ENCODE measurements at places on chromosomes 3 and 15.

DNA sequence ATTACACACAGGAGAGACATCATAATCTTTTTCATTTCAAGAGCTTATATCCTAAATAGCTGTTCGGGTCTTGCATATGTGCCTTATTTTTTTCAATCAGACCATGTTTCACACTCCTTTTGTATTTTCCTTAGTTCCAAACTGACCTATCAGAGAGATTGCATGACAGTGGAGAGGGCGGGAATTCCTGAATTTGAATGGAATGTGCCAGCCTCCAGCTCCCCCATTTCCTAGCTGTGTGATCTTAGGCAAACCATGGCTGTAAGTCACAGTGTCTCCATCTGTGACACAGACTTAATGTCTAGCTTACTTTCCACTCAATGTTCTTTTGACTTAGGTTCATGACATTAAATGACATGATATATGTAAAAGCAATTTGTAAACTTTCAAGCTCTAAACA lies 62.0 kb upstream of the CSTA start:
- no peak for DNase-seq

- peak; percentile 46 for DNase-seq
Observed at GRCh38 chr3:100709842-100710260, 557 bp downstream of the TFG start.

DNA sequence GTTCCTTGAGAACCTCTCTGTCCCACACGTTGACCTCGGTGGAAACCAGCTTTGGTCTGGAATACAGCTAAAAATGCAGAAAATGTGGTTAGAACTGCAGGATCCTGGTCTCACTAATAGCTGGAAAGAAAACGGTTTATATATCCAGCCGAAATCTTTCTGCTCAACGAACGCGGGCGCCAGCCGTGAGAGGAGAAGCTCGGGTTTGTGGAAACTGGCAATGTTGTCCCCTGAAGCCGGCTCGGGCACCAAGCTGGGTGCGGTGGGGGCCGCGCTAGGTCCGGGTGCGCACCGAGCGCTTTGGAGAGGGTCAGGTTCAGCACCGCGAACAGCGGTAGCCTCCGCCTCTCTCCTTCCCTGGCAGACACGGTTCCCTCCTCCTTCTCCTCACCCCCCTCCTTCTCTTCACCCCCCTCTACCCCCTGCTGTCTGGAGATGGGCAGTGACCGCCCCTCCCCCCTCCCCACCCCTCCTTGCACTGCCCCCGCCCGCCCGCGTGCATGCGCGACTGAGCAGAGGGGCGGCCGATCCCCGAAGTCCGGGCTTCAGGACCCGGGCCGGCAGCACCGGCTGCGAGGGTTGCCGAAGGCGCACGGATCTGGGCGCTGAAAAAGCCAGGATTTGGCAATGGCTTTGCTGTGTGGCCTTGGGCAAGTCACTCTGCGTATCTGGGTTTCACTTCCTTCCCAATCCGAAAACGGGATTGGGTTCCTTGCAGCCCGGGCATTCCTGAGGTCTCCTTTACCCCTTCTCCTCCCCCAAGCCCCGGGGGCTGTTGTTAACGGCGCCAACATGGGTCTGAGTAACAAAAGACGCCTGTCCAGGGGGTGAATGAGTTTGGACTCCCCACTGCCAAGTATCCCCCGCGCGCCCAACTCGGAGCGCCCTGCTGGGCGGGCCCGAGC lies at the start of gene SKOR1:
Gene SKOR1 (plus strand): TSS at position 534 of the 905 bp plus-strand sequence. CDS start 94 bp downstream, at position 628.
- no peak for DNase-seq

- DNase-seq, result no peak
Observed at GRCh38 chr15:62779899-62780298, 262.6 kb upstream of the TPM1 start.

GRCh38 chr15:27623560-27624305 lies 475.4 kb downstream of the OCA2 start:
- no peak for DNase-seq

DNA sequence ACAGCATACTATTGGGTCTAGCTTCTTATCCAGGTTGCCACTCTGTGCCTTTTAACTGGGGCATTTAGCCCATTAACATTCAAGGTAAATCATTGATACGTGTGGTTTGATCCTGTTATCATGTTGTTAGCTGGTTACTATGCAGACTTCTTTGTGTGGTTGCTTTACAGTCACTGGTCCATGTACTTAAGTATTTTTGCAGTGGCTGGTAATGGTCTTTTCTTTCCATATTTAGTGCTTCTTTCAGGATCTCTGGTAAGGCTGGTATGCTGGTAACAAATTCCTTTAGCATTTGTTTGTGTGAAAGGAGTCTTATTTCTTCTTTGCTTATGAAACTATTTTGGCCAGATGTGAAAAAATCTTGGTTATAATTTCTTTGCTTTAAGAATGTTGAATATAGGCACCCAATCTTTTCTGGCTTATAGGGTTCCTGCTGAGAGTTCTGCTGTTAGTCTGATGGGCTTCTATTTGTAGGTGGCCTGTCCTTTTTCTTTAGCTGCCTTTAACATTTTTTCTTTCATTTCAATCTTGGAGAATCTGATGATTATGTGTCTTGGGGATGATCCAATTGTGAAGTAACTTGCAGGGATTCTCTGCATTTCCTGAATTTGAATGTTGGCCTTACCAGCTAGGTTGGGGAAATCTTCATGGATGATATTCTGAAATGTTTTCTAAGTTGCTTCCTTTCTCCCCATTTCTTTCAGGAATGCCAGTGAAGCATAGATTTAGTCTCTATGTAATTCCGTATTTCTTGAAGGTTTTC lies 39.3 kb downstream of the CCR1 start:
- no peak for DNase-seq

- no peak for DNase-seq
Observed at GRCh38 chr3:46080969-46081345, 53.7 kb upstream of the XCR1 start.

GRCh38 chr3:133887074-133887802 lies 8.4 kb downstream of the RAB6B start:
- no peak for DNase-seq

DNA sequence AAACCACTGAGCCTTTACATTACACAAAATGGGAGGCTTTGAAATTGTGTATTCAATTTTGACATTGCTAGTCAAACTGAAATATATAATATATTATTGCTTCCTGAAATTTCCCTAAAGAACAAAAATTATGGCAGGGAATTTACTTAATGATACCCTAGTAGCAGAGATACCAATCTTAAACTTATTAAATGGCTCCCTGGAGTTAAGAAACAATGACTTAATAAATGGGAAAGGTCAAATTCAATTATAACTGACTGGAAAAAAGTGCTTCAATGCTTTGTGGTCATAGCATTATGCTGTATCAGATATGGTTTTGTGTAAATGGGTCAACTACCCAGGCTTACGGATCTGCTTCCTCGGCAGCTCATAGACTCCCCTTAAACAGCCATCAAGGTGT lies 244.1 kb downstream of the CNTN3 start:
- no peak for DNase-seq

DNA sequence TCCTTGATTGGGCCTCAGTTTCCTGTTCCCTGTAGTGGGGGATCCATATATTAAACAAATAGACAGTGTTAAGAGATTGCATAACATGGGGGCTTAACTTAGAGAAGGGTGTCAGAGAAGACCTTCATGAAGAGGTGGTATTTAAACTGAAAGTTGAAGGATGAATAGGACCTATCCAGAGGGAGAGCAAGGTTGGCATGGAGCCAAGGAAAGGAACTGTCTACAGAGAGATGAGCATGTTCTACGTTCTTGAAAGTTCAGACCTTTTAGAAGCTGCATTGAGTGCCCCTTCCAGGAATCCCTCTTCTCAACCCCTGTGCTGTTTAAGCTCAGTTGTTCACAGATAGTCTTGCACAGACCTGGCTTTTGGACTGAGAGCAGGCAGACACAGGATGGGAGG lies 2.4 kb downstream of the HTD2 start:
- no peak for DNase-seq

DNA sequence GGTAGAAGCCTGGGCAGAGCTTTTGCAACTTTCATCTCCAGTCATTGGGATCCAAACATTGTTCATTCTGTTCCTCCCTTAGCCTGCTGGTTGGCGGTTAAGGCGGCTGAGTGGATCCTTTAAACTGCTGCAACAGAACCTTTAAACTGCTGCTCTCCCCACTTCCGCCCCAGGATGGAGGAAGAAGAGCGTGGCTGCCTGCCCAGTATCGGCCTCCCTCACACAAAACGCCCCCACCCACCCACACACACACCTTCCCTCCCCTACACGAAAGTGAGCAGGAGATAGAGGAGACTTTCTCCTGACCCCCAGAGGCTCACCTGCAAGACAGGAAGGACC lies 460 bp upstream of the ZMAT3 start:
- no peak for DNase-seq

- no peak for DNase-seq
Observed at GRCh38 chr3:168624892-168625448, 529.2 kb upstream of the GOLIM4 start.

- no peak for DNase-seq
Observed at GRCh38 chr3:179229177-179229576, 21.7 kb downstream of the KCNMB3 start.

- DNase-seq, result no peak
Observed at GRCh38 chr15:80977627-80978036, 12.0 kb downstream of the MESD start.

DNA sequence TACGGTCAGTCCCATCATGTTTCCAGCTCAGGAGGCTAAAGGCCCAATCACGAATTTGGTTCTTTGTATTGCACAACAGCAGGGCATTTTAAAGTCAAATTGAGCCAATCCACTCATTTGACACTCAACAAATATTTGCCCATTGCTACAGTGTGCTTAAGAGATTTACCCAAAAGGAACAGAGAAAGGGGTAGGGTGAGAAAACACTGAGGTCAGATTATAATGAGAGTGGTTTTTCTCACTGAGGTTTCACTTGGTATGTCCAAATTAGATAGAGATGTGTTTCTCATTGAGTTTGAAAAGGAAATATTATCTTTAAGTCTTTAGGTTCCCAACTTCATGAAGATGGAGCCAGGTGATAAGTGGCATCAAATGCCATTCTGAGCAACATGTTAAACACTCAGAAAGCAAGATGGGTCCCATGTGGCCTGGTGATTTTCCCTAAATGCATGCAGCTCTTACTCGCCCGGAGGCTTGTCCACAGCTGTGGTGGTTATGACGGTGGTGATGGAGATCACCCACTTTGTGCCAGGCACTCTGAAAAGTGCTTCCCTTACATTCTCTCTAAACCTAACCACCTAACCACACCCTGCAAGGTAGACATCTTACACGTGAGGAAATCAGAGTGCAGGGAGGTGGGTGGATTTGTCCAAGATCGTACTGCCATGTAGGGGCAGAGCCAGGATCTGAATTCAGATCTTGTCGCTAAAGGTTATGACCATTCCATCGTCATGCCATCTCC lies 31.2 kb upstream of the USP3 start:
- DNase-seq, result peak; percentile 74

DNA sequence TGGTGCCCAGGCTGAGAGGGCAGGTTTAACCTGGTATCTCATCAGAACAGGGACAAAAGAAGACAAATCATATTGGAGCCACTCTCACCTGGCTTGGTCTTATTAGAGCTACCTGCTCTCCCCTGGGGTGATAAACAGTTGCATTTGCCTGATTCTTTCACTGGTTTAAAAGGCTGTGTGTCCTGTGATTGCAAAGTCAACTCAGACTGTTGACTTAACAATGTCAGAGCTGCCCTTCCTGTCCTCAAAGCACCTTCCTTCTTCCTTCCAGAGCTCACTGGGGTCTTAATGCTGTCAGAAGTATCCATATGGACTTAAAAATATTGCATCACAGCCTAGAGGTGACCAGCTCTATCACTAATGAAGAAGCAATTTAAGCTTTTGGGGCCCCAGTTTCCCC lies 50.5 kb upstream of the MINAR1 start:
- no peak for DNase-seq

DNA sequence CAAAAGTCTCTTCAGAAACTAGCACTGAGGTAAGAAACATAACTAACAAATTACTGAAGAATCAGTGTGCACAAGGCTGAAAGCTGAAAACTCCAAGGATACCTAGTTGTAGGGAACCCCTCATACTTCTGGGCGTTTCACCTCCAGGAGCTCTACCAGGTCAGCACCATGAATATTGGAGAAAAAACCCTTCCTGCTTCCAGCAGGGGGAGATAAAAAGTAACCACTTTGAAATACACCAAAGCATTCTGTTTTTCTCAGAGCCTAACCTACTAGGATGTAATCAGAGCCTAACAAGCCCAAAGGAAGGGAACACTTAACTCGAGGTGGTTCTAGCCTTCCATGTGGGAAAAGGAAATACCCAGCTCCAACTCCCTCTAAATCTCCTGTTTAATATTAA lies 175.8 kb upstream of the MME start:
- no peak for DNase-seq

- DNase-seq, result no peak
Observed at GRCh38 chr3:126847061-126847460, 135.9 kb upstream of the PLXNA1 start.

- no peak for DNase-seq
Observed at GRCh38 chr15:44541282-44541958, 4.5 kb downstream of the EIF3J start.

DNA sequence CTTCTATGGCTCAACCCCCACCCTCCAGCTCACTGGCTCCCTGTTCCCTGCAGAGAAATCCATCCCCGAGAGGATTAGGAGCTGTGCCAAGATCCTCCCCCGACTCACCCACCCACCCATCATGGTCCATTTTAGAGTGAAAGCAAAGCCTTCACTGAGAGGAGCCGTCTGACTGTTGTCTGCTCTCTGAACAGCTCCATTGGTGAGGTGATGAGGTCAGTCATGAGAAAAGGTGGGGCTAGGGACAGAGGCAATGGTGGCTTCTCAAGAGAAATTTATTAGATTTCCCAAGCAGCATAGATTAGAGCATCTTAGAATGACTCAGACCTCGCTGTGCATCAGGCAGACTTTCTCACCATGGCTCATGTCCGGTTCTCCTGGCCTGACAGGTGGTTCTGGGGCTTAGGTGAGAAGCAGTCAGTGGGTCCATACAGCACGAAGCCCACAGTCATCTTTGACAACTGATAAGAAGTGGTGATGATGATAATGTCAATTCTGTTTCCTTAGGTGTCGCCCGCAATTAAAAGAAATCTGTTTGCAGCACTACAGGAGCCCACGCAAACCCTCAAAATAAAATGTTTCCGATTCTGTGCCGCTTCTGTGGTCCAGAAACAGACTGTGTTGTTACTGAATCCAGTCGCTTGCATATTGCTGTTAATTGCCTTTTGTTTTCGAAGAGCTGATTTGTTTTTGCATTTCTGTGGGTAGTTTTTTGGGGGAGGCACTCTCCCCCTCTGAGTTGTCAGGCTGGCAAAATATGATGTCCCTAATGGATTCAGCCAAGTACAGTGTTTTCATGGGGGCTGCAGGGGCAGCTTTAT lies 24.8 kb upstream of the RHO start:
- no peak for DNase-seq

- no peak for DNase-seq
Observed at GRCh38 chr15:91132079-91132478, 32.0 kb downstream of the SV2B start.

- DNase-seq, result no peak
Observed at GRCh38 chr15:85725564-85725963, 69.2 kb downstream of the KLHL25 start.

GRCh38 chr15:55267401-55268175 lies 22.0 kb downstream of the RAB27A start:
- DNase-seq, result no peak

DNA sequence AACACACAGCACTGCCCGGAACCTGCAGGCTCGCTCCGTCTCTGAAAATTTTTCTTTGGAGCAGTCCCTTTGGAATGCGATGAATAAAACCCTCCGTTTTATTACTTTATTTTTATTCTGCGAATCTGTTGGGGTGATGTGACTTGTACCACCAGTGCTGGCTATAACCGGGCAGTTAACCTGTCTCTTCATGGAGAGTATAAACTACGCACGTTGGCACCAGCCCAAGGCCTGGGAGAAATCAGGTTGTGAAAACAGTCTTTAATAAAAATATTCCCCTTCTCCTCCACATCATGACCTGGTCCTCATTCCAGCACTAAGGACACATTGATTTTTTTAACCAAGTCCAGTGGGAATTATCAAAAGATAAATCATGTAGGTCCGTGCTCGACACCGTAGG lies 116.8 kb downstream of the WNT5A start:
- DNase-seq, result no peak
